ENCODE measurements at places on chromosomes 1 and 21. TPM values are rescaled to one million over a fixed set of nuclear protein-coding genes. Genes with fewer than 3 reads are reported as not detected.

GRCh38 chr1:151885479-151885878 lies 23.8 kb downstream of the THEM4 start:
- DNase-seq = no peak

DNA sequence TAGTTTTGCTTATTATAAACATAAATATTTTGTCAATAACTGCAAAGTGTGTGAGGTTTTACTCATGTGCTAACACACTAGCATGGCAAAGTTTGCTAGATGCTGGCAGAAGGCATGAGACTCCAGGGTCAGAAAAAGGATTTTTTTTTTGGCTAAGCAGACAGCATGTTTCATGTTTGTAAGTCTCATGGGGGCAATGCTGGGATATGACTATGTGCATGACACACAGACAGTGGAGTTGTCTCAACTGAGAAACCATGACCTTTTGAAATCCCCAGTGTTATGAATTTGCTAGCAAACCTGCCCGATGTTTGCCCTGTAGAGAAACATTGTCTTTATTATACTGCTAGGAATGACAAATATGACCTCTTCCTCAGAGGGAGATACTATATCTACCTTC lies 448.2 kb downstream of the BRINP3 start:
- DNase-seq = no peak

GRCh38 chr1:62407398-62408009 lies 29.3 kb upstream of the USP1 start:
- peak; percentile 51 for DNase-seq

IRF6 gene
- total RNA-seq = 0.20 TPM

MXRA8 gene
- 4.1 TPM for total RNA-seq

Measured in RPMI7951 (cell line).